Globus pallidus (tissue), 1 donor: ENCODE measurements at places on chromosomes 3 and 15.

DNA sequence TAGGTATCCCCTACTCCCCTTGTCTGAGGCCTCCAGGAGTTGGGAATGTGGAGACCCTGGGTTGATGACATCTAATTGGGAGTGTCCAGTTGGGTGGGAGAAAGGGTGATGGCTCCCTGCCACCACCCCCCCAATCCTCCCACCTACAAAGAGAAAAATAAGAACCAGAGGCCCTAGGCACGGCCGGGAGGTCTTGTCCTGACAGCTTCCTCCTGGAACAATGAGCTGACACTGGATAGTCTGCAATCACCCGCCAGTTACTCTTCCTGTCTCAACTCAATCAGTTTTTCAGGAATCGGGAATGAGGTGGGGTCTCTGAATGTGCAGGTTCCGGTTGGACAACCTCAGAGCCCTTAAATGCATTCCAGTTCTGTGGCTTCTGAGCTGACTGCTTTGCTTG is 129.9 kb upstream of the MRPS22 start:
- no peak for DNase-seq

DNA sequence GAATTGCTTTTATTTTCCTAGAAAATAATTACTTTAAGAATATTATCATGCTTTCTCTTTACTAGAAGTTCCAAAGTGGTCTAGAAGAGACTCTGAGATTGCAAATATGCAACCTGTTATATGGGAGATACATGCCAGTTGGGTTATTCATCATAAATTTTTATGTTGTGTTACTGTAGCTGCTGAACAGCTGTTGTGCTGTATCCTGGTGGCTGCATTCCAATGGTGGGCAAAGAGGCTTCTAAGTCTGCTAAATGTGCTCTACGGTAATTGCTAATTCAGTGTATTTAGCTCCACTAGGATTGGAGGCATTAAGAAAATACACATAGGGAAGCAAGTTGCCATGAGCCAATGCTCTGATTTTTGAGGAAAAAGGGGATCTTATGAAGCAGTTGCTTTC is 409.0 kb downstream of the TUSC7 start:
- DNase-seq = no peak

DNA sequence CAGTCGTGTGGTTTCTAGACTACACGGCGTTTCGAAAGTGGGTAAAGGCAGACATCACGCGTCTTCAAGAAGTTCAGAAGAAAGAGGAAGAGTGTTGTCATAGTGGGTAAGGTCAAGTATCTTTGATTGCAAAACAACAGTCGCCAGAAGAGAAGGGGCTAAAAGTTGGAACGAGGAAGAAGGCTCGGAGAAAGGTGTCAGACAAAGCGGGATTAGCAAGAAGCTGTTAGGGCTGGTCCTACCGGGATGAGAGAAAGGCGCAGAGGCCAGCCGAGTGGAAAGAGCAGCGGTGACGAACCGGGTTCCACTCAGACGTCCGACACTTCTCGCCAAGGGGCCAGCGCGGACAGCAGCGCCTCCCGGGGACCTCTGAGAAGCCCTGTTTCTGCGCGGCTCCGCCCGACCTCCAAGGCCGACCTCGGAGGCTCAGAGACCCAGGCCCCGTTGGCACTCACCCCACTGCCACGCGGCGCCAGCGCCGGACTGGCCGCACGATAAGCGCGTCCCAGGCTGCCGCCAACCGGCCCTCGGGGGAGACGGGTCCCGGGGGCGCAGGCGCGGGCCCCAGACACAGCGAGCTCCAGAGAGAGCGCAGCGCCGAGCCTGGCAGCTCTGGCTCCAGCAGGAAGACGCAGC is 436 bp downstream of the ADPGK start:
- peak; percentile 52 for DNase-seq

GRCh38 chr3:137764001-137764433 is at the start of gene SOX14:
Gene SOX14, plus strand, starts transcription at chr3:137764315. Its CDS starts 470 bp downstream, at chr3:137764785.
- DNase-seq = no peak

GRCh38 chr3:182246870-182247269 is 535.1 kb downstream of the SOX2 start:
- no peak for DNase-seq
